ENCODE measurements at places on chromosomes 1 and 21. TPM values are rescaled to one million over a fixed set of nuclear protein-coding genes. Genes with fewer than 3 reads are reported as not detected.

KCNH1 gene
- total RNA-seq, result 0.68 TPM

TNFAIP8L2 gene
- total RNA-seq, result 2.1 TPM

GJA4 gene
- total RNA-seq, result 3.8 TPM

DNA sequence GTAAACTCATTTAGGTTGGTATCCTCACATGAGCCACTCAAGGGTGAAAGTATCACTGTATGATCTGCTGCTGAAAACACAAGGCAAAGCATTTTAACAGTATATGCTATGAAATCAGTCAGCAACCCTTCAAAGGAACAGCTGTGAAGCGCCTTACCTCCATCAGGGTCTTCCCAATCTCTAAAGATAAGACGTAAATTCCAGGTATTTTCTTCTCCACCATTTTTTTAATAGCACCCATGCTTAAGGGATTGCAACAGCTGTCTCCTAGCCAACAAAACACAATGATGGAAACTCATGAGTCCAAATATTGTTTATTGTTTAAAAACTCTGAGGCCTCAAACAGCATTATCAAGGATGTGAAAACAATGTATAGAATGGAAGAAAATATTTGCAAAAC lies 4.8 kb downstream of the PPT1 start:
- DNase-seq, result no peak

DNA sequence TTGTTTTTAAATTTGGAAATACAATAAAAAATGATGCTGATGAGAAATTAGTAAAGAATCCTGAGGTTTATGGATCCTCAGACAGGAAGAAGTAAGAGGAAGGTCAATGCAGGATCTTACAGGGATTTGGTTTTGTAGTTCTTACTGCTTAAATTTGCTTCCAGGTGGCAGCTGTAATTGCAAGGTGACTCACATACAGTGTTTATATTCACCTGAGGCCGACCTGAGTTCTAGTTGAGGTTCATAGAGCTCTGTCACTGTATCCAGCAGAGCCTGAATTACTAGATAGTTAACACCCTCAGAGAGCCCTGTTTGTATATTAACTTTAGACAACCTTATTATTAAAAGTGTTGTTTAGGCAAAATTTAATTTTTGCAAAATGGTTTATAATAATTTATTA lies 1.4 kb upstream of the WDR26 start:
- DNase-seq, result no peak

All from prostate gland (tissue), 2 donors.